ENCODE measurements at places on chromosomes 16 and 17.

GRCh38 chr16:27302126-27302525 lies 11.6 kb upstream of the IL4R start:
- DNase-seq: no peak

DNA sequence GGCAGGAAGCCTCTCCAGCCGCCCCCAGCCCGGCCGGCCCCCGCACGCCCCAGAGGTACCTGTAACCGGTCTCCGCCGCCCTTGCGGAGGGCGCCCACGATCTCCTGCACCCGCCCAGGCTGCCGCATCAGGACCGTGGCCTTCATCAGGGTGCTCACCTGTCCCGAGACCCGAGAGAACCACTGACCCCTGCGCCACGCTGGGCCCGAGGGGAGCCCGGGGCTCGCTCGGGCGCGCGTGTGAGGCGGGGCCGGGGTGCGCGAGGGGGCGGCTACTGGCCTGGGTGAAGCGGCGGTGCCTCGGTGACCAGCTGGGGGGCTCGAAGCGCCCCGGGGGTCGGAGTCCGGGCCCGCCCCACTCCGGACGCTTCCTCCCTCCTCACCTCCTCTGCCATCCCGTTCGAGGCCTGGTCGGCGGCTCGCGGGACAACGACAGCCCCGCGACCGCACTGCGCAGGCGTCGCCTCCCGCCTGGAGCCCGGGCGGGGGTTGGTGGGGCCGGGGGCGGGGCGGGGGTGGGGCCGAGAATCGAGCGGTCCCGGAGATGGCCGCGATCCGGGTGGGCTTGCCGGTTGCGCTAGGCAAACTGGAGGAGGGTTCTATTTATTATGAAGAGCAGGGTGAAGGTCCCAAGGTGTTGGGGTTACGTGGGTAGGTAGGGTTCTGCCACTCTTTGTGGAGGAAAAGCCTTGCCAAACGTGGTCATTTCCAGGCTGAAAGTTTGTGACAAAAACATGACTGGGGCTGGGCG lies at the start of gene NT5C3B:
Gene NT5C3B, minus strand, starts transcription at position 433 of the 750 bp plus-strand sequence. Its CDS starts 39 bp downstream, at position 394.
- DNase-seq: peak; percentile 52

GRCh38 chr17:5237541-5238016 lies 2.9 kb upstream of the SCIMP start:
- DNase-seq: no peak

DNA sequence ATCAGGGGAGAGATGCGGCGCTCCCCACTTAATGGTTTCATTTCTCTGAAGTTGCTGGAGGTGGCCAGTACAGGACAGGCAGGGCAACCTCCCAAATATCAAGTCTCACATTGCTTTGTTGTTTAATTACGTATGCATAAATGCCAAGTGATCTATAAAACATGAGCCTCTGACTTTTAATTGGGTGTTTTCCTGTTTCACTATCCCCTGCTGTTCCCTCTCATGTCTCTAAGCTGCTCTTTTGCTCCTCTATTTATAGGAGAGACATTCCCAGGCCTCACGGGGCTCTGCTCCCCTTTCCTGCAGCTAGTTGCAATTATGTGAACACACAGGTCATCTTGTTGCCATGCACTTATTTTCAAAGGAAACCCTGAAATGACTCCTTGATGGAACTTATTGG lies 1173.5 kb upstream of the GOT2 start:
- DNase-seq: no peak

DNA sequence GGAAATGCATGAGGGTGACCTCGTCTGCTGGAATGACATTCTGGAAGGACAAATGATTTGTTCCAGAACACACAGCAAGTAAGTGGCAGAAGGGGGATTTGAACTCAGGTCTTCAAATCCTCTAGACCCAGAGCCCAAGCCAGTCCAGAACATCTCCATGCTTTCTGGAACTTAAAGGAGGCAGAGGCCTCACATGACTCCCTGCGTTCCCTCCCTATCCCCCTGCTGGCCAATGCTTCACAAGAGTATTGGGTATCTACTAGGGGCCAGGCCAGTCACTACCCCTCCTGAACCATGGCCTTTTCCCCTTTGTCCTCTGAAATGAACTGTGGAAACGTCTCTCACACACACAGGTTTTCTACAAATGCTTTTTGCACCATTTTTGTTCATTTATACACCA lies 7.6 kb upstream of the BEAN1 start:
- no peak for DNase-seq

DNA sequence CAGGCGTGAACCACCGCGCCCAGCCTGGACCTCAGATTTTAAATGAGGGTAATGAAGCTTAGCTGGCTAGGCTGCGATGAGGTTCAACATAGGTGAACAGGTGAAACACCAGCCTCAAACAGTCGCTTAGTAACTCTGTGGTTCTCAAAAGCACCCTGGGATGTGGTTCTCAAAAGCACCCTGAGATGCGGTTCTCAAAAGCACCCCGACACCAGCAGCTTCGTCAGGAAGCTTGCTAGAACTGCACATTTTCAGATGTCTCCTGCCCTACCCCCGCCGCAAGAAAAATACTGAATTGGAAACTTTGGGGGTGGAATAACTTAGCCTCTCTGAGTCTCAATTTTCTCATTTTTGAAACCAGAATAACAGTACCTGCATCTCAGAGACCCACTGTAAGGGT lies 86.7 kb upstream of the XYLT1 start:
- DNase-seq: no peak

GRCh38 chr17:7437369-7437863 lies 1.9 kb upstream of the FGF11 start:
- DNase-seq: peak; percentile 12

- no peak for DNase-seq
Observed at GRCh38 chr16:22278441-22279230, 18.6 kb upstream of the POLR3E start.

DNA sequence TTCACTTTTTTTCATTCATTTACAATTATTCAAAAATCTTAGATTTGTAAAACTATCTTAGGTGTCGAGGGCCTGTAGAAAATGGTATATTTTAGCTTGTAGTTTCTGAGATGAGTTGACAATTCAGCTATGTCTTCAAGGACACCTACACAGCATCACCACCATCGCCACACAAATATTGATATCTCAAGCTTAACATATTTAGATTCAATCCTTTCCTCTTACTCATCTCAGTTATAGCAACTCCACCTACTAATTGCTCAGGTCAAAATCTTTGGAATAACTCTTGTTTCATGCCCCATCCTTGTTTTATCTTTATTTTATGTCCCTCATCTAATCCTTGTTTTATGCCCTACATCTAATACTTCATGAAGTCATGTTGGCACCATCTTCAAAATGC lies 276.8 kb downstream of the CDH11 start:
- no peak for DNase-seq

DNA sequence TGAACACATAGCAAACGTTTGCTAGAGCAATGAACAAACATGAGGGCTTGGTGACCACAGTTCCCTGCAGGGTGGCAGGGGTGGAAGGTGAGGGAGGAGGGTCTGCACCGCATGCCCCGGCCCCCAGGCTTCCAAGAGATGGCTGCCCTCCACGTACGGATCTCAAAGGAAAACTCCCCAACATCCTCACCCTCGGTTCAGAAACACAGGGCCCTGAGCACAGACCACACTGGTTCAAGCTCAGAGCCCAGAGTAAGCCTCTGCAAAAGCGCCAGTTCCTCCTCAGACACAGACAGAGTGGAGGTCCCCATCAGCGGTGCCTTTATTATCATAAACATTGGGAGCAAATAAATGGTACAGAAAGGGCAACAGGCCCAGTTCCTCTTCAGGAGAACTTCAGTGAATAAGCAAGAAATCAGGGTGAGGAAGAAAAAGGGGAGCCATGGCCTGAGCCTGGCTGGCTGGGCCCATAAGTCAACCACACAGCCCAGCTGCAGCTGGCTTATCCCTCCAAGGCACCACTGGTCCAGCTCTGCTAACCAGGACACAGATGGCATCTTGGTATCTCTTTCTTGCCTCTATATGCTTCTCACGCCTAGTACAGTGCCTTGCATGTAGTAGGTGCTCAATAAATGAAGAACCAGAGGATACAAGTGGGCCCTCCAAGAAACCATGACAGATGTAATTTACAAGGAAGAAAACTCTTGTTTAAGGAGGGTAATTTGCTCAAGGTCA lies 11.0 kb downstream of the MPO start:
- DNase-seq: no peak

- no peak for DNase-seq
Observed at GRCh38 chr17:31537565-31538011, 146.1 kb downstream of the RAB11FIP4 start.

GRCh38 chr16:30740364-30741251 lies 7.6 kb upstream of the PHKG2 start:
- no peak for DNase-seq

DNA sequence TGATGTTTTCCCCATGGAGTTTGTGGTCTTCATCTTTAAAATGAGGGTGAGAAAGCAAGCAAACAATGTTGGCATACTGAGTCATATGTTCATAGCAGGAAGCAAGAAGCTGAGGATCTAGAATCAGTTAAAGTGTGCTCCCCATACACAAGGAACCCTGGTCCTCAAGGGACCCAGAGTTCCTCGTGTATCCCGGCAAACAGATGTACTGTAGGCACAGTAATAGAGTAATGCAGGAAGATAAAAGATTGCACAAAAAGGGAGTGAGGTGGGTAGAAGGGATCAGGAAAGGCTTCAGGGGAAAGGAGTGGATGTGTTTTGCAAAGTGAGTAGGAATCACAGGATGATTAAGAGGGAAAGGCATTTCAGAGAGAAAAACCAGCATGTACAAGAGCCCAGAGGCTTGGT lies 412.3 kb upstream of the CDH11 start:
- no peak for DNase-seq

- no peak for DNase-seq
Observed at GRCh38 chr16:87240211-87241136, 76.7 kb downstream of the C16orf95 start.

GRCh38 chr16:81739503-81739902 lies 39.6 kb upstream of the PLCG2 start:
- DNase-seq: no peak

DNA sequence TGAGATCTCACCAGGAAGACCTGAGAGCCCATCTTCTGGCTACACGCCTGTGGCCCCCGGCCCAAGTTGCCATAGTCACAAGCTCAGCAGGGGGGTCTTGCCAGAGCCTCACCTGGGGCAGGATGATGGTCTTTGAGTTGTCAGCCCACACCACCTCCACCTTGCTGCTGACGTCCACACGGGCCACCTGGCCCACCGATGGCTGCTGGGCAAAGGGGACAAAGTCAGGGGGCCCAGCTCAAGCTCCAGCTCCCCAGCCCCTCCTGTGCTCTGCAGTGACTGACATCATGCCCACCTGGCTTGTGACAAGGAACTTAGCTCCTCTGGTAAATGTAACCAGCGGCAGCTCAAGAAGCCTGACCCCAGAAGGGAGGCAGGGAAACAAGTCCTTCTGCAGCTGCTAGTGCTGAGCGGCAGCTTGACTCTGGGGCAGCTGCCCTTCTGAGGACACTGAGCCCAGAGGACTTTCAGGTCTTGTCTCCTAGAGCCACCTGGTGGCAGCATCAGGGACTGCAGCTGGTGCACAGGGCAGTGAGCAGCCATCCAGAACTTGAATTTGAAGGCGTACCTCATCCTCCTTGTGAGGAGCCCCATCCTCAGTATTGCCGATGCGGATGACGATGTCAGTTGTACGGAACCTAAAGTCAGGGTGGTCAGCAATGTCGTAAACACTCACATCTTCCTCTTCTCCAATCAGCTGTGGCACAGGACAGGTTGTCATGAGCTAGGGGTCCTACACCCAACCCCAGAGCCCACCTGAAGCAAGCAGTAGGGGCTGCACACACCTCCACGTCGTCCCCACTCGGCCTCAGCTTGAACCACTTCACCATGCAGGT lies 13.5 kb downstream of the SPHK1 start:
- peak; percentile 78 for DNase-seq

DNA sequence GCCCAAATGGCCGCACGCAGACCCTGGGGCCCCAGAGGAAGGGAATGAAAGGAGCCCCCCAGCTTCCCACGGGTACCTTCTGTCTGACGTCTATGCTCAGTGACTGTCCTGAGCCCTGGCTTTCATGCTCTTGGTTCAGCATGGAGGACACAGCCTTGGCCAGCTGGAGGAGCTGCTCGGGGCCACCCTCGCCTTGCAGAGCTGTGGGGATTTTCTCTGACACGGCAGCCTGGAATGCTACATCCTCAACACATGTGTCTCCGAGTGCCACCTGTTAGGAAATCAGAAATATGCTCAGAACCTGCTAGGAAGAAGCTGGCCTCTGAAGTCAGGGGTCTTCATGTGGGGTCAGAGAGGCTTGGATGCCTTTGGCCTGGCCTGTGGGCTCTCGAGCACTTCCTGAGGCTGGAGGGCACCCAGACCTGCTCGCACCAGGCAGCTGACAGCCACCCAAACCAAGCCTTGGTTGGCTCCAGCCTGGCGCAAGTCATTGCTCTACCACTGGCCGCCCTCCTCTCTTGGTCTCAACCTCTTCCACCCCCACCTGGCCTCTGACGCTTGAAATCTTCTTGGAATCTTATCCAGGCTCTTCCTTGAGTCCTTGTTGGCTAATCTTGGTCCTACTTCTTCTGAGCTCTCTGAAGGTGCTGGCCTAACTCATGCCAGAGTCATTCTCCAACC lies 63.7 kb upstream of the BCO1 start:
- DNase-seq: no peak

DNA sequence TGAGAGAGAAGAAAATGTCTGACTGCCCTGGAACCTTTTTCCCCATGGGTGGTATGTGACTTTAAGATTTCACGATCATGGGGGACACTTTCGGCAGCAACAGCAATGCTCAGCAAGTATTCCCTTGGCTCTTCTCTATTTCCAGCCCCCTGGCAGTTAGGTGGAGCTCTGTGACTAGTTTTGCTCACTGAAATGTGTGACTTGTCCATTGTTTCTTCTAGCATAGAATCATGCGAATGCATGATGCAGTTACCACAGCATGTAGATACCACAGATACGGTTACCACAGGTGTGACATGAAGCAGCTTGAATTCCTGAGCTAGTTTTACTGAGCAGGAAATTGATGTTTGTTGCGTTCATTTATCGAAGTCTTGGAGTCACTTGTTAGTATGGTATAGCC lies 1034.5 kb upstream of the EEF2KMT start:
- no peak for DNase-seq

DNA sequence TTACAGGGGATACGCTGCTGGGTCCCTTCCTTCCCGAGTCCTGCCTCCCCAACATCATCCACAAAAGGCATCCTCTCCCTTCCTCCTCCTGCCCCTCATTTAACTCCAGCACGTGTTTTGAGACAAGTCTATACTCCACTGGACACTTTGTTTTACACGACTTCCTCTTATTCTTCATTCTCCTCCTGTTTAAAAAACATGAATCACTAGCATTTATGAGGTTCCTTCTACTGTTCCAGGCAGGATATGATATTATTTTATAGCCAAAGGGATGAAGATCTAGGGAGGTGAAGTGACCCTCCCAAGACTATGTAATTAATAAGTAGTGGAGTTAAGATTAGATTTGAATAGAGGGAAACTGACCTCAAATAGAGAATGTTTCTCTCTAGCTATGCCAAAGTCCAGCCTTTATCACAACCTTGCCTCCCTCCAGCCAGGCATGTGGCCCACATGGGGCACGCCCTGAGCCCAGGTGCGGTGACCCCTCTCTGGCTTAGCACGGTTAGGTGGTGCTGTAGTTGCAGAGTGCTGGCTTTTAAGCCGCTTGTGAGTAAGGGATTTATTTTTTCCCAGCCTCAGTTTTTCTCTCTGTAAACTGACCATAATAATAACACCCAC lies 1.3 kb upstream of the HSD17B2 start:
- no peak for DNase-seq

GRCh38 chr16:84754353-84754856 lies 54.6 kb downstream of the USP10 start:
- DNase-seq: peak; percentile 17

GRCh38 chr16:53090591-53091411 lies 36.0 kb downstream of the CHD9 start:
- no peak for DNase-seq

Data from stimulated activated CD4-positive, alpha-beta T cell treated with anti-CD3 and anti-CD28 coated beads, Interleukin-4, amount 100 ng/mL, for 4 hours (primary cell).